ENCODE measurements at places on chromosomes 5 and 9.

DNA sequence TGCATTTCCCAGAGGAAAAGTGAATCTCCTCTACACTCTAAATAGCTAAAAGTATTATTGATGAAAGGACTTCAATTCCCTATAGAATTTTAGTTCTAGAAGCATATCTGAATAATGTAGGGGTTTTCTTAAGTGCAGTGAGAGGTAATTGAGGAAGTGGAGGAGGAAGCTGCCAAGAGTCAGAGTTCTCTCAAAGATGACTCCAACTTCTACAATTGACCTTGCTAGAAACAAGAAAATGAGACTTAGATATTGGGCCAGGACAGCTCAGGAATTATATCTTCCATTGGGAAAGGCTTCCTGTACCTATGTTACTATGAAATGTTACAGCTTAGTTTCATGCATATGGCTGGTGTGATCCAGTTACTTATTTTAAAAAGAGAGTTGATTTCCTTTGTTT, 10.4 kb upstream of the F2R start:
- DNase-seq, result no peak

DNA sequence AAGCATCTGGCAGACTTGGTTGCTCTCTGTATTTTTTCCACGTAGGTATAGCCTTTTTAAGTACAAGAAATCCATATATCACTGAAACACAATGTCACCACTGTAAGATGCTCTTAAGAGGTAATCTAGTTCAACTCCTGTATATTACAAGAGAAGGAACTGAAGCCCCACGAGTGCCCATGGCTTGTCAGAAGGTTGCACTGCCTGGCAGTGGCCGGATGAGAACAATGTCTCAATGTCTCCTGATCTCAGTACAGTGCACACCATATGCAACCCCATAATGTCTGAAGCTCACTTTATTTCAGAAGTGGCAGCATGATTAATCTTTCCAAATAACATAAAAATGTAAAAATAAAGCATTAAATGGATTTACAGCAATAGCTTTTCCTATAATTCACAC, 27.7 kb downstream of the TUT7 start:
- DNase-seq, result no peak

DNA sequence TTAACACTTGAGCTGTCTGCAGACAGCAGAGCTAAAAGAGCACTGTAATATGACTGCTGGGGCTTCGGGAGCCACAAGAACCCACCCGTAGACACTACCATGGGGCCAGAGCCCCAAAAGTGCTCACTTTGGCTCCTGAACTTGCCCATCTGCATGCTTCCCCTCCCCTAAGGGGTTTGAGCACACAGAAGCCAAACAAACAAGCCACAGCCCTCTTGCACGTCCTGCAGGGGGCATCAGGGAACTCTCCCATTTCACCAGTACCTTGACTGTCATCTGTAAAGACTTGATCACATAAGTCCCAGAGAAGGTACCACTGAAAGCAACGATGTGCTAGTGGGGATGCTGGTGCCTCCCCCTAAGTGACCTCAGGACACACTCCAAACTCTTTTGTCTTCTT, 681.8 kb downstream of the SEMA5A start:
- DNase-seq, result no peak

- DNase-seq, result no peak
These were observed 53.5 kb downstream of the SUSD1 start for GRCh38 chr9:112121633-112122032.

DNA sequence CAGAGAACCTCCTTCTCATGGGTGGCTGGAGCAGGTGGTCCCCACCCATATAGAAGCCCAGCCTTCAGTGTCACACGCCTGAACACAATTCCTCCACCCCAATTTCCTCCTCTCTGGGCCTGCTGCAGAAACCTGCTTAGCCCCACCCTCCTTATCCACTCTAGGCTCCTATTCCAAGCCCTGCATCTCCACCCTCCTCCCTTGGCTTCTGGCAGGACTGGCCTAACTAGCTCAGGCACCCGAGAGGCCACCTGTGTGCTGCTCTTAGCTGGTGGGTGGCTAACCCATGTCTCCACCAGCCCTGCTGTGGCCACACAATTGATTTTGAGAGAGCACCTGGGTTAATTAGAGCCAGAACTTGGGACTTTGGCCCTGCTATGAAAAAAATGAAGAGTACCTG, 77.3 kb upstream of the ATP10B start:
- no peak for DNase-seq

DNA sequence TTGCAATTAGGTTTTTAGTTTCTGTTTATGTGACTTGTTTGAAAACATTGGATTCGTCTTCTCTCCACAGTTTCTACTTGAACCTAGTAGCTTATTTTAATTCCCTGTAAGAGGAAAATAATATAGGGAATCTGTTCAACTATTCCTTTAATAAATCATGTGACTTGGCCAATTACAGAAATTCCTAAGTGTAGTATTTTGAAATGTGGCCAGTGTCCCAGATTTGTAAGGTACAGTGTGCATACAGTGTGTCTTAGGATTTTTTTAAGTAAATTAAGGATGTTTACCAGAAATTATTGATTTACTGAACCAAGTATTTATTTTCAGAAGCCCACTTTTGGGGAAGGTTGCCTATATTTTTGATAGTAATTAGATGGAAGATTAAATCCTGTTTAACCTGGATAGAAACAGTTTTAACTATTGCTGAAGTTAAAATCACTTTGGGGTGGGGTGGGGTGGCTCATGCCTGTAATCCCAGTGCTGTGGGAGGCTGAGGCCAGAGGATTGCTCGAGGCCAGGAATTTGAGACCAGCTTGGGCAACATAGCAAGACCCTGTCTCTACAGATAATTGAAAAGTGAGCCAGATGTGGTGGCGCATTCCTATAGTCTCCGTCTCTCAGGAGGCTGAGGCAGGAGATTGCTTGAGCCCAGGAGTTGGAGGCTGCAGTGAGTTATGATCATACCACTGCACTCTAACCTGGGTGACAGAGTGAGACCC, 36.9 kb downstream of the G3BP1 start:
- DNase-seq, result no peak

DNA sequence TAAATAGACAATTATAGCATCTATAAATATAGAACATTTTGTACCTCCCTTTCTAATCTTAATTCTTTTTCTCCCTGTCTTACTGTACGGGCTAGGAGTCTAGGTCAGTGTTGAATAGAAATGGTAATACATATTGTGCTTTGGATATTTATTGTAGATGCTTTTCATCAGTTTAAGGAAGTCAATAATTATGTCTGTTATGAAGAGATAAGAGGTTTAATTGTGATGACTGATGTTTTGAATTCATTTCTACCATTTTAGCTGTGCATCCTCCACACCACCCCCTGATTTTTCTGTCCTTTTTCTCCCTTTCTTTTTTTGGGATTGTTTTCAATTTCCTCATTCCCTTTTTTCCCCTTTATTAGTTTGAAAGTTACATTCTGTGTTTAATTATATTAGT, 95.8 kb downstream of the DOCK2 start:
- no peak for DNase-seq

GRCh38 chr5:170297589-170298462, at the start of gene LCP2:
LCP2 (minus strand) TSS chr5:170297777; CDS start chr5:170297611, 166 bp downstream.
- no peak for DNase-seq

DNA sequence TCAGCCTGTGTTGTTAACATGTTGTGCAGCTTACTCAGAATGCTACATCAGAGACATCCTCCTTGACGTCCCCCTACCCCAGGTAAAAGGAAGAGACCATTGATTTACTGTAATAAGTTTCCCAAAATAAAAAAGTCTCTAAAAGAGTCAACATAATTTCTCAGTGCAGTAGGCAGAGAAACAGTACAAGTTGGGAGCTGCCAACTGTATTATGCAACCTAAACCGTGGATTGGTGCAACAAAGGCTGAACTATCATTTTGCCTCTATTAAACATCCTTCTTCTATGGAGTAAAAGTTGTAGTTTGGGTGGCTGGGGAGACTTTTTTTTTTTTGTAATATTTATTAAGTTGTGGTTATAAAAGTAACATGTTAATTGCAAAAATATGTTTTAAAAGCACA, 208.0 kb downstream of the NR3C1 start:
- DNase-seq, result no peak

GRCh38 chr5:65771266-65771665, 49.3 kb downstream of the NLN start:
- no peak for DNase-seq

DNA sequence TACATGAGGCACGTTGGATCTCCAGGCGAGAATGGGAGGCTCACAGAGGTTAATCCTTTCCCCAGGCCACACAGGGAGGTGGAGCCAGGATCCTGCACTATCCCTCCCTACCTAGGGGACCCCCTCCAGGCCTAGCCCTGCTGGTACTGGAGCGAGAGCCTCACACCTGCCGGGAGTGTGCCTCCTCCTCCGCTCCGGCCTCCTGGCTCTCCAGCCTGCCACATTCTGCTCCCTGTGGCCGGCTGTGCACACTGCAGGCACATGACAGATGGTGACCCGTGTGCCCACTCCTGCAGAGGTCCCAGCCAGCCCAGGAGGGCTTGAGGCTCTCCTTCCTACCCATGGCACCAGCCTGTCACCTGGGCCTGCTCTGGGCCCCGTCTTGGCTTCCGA, 93.4 kb downstream of the RXRA start:
- peak; percentile 35 for DNase-seq
